ENCODE measurements at places on chromosomes 3 and 15.
A peak's percentile ranks its signal among the peaks of the same experiment; 100 is the strongest.

DNA sequence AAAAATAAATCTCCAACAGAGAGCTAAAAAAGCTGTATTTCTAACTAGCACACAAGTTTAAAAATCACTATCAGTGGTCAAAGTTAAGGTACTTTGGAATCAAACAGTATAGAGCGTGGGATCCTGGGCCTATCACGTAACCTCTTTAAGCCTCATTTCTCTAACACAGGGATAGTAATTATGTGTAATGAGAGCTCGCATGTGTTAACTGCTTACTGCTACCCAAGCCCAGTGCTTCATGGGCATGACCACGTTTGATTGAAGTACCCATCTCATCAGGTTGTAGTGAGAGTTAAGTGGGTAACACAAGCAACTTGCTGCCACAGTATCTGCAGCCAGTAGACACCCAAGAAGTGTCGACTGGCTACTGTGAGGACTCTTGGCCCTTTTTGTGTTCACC is 28.2 kb upstream of the NOX5 start:
- DNase-seq, result no peak

DNA sequence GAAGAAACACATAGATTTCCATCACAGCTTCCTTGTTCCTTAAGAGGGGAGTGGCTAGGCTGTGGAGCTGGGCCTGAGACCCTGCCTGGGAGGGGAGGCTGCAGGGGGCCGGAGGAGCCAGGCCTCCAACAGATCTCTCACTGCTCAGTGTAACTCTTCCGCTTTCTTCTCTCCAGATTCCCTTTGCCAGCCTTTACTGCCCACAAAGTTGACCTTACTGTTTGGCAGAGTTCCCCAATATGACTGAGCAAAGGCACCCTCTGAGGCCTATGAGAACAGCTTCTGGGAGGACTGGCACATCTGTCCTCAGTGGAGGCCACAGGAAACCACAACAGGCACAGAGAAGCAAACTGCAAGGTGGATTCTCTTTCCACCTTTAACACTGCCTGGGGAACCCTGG is 38.1 kb downstream of the SLCO2A1 start:
- DNase-seq, result peak; percentile 28

DNA sequence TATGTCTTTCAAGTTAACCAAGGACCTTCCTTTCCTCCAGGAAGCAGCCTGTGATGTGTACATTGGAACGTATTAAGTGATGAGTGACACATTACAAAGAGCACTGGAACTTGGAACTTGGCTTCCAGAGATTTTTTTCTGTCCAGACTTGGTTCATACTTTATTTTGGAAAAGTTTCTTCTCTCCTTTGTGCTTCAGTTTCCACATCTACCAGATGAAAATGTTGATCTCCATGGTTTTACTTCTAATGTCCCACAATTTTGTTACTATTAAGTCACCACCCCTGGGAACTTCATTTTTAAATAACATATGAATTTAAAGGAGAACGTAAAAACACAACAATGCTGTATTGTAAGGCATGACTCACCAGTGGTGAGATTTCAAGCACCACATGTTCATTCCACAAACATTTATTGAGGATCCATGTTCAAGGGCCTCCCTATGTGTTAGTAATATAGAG is 290.7 kb upstream of the LMCD1 start:
- DNase-seq, result peak; percentile 58

DNA sequence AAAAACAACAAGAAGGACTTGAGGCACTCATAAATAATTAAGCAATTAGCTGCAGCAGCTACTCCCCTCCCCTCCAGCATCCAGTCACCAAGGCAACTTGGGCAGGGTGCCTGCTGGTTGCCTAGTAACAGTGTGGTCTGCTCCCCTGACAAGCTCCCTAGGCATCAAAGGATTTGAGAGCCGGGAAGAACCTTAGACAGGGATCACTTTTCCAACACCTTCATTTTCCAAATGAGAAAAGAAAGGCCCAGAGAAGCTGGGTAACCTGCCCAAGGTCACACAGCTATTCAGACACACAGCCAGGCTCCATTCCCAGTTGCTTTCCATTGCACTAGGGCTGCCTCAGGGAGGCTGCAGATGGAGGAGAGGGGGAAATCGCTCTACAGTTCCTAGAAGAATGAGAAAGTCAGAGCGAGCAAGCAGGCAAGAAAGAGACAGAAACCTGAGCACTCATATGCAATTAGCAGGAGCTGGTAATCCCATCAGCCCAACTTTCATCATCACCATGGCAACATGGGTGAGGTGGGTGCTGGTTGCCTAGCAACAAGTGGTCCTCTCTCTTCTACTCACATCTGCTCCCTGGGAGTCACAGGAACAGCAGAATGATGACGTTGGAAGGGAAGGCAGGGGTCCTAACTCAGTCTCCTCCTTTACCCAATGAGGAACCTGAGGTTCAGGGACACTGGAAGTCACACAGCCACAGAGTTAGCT is 3.6 kb upstream of the EIF4E3 start:
- DNase-seq, result peak; percentile 20

DNA sequence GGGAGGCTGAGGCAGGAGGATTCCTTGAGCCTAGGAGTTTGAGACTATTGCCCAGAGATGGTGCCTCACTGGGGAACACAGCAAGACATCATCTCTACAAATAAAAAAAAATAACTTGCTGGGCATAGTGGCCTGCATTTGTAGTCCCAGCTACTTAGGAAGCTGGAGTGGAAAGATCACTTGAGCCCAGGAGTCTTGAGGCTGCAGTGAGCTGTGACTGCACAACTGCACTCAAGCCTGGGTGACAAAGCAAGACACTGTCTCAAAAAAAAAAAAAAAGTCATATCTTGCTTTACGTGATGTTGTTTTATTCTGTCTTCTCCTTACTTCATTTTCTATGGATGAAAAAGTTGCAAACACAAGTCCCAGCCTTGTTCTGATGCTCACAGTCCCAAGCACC is 14.1 kb downstream of the GATM start:
- DNase-seq, result no peak

DNA sequence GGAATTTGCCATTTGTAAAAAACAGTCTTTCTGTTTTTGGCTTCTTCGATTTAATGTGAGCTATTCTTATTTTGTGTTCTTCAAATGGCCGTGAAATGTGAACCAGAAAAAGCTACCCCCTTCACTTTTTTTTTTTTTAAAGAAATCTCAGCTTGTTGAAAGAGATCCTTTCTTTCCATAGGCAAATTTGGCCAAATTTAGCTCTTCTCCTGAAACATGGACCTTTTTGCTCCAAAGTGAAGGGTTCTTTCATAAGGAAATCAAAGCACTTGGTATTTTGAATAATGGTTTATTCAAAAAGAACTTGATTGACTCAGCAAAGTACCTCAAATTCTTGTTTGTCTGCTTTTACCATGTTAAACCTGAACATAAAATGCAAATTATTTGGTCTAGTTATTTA is 10.1 kb downstream of the RCN2 start:
- no peak for DNase-seq

GRCh38 chr3:128603811-128604775 is 46.5 kb downstream of the RPN1 start:
- DNase-seq, result no peak

- DNase-seq, result peak; percentile 74
Measured at GRCh38 chr3:136671921-136672320, 80.3 kb downstream of the STAG1 start.

- DNase-seq, result no peak
Measured at GRCh38 chr3:143067201-143067600, 52.4 kb upstream of the CHST2 start.

GRCh38 chr3:59709702-59710553 is 660.1 kb upstream of the CFAP20DC start:
- no peak for DNase-seq

- DNase-seq, result no peak
Measured at GRCh38 chr3:85785766-85786165, 827.0 kb downstream of the CADM2 start.

GRCh38 chr3:111998636-111999483 is at the start of gene TAGLN3:
Gene TAGLN3 (plus strand): TSS chr3:111998922. CDS start chr3:111999423, 501 bp downstream.
- DNase-seq, result peak; percentile 58

- DNase-seq, result no peak
Measured at GRCh38 chr3:189027626-189028155, 144.1 kb upstream of the TPRG1 start.

GRCh38 chr15:58966698-58967097 is 20.8 kb upstream of the RNF111 start:
- peak; percentile 61 for DNase-seq

- DNase-seq, result no peak
Measured at GRCh38 chr15:99481113-99481950, 84.5 kb upstream of the MEF2A start.

- DNase-seq, result no peak
Measured at GRCh38 chr3:182482705-182483104, 310.6 kb upstream of the ATP11B start.

GRCh38 chr3:136381051-136381450 is 130.9 kb downstream of the PCCB start:
- DNase-seq, result no peak

GRCh38 chr3:107268469-107268868 is 108.8 kb upstream of the CCDC54 start:
- DNase-seq, result no peak

GRCh38 chr15:69224383-69224782 is 63.9 kb downstream of the GLCE start:
- DNase-seq, result no peak

GRCh38 chr15:89070197-89071124 is 17.8 kb upstream of the ABHD2 start:
- no peak for DNase-seq

DNA sequence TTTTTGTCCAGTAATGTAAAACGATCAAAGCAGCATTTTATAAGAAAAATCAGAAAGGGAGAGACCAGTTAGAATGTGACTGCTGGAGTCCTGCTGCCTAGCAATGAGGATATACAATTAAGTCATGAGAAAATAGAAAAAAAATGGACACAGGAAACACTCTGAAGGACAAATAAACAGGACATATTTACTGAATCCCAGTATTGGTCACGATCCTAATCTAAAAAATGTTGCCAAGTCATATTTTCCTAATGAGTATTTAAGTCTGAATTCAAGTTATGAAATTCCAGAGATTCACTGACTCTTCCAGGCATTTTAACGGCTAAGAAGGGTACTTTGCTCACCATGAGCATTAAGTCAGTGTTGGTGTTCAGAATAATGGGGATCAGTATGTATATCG is 154.3 kb upstream of the CCDC54 start:
- DNase-seq, result peak; percentile 79

- no peak for DNase-seq
Measured at GRCh38 chr3:108158251-108158650, 64.0 kb downstream of the IFT57 start.

DNA sequence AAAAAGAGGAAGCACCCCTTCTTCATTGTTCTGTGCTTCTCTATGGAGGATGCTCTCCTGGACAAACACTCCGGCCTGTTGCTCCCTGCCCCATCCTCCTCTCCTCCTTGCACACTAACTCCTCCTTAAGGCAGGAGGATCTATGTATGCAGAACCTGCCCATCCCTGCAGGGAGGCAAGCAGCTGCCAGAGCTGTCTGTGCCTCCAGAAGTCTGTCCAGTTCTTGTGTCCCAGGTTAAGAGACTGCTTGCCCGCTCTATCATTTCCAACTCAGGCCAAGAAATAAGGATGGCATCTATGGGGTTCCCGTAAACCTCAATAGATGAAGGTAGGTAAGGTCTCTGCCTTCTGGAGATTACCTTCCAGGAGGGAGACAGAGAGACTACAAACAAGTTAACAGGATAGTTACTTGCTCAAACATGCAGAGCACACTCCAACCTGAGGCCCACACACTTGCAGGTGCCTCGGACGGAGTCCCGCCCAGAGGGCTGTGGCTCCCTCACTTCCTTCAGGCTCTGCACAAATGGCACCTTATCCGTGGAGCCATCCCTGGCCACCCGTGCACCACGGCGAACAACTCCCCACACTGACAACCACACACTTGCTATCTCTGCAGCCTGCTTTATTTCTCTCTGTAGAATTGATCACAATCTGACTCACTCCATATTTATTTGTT is 6.9 kb downstream of the XXYLT1 start:
- DNase-seq, result no peak

GRCh38 chr15:40498418-40498817 is 27.6 kb downstream of the CHST14 start:
- peak; percentile 80 for DNase-seq

DNA sequence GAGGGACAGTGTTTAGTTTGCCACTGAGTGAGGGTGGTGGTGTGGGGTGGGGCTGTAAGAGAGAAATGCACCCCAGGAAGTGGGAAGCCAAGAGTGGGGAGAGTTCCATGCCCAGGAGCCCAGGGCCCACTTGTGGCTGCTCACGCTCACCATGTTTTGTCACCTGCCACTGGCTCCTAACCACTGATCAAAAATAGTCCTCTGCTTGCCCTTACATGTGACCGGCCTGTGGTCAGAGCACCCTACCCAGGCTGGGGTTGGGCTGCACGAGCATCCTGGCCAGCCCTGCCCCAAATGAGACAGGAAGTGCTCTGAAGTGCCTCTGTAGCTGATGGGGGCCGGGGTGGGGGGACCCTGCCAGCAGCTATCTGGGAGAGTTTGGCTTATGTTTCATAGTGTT is 216.3 kb downstream of the RPLP1 start:
- no peak for DNase-seq

- DNase-seq, result no peak
Measured at GRCh38 chr3:153903430-153903829, 217.8 kb upstream of the ARHGEF26 start.

GRCh38 chr3:120506828-120507774 is 56.3 kb upstream of the FSTL1 start:
- DNase-seq, result peak; percentile 63

- no peak for DNase-seq
Measured at GRCh38 chr15:100658895-100659294, 56.5 kb downstream of the ASB7 start.

GRCh38 chr15:77503764-77504163 is 83.1 kb downstream of the HMG20A start:
- DNase-seq, result no peak

GRCh38 chr3:38143511-38143910 is 5.0 kb downstream of the MYD88 start:
- no peak for DNase-seq

DNA sequence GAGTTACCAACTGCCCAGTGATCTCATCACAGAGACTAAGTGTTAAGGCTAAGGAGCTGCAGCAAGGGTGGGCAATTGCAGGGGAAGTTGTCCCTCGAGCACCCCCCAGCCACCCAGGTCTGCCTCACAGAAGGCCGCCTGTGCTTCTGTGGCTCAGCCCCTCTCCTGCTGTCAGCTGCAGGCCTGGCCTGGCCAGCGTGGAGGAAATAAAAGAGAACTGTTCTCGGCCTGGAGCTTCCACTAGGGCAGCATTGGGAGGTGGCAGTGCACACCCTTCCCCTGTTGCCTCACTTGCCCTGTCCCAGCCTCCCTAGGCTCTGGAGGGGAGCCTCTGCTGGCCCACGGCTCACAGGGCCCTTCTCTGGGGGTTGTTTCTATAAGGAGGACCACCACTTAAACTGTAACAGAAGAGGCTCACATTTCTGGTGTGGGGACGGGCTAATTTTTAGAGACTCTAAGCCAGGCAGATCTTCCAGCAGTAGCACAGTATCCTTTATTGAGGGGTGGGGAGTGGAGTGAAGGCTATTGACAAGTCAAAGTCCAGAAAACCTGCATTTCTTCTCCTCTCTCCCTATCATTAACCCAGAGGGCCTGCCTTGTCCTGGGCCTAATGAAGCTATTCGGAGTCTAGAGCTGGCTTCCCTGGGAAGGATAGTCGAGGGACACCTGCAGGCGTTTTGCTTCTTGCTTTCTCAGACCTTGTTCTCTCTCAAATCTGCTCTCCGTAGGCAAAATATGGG is 75.6 kb upstream of the ADPGK start:
- DNase-seq, result no peak

All from fibroblast of lung (primary cell).